ENCODE measurements at places on chromosomes 5 and 9. TPM values are rescaled to one million over a fixed set of nuclear protein-coding genes. Genes with fewer than 3 reads are reported as not detected.

- peaks cover 19% of the 10 kb centered on the region for H3K27me3 ChIP-seq
- no peaks in the 10 kb centered on the region for H3K4me1 ChIP-seq
- H3K4me3 ChIP-seq = no peak overlapping the region
- H3K36me3 ChIP-seq = no peaks in the 10 kb centered on the region
- DNase-seq = no peak
These were observed 43.2 kb downstream of the DAB2IP start for GRCh38 chr9:121694600-121694999.

DNA sequence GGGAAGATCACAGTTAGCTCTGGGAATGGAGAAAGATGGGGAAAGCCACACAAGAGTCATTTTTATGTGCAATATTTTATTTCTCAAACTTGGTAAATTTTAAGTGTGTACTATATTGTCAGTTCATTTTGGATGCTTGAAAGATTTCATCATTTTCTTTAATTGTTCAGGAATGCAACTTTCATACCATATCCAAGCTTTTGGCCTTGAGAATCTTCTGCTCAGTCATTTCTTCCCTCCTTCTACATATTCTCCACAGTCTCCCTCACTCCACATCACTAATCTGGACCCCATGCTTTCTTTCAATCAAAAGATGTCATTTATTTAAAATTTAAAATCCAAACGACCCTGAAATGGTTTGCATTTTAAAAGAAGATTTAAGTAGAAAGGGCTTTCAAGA, 135.4 kb downstream of the FAM114A2 start:
- H3K4me1 ChIP-seq = no peaks in the 10 kb centered on the region
- H3K36me3 ChIP-seq = no peaks in the 10 kb centered on the region
- no peak for DNase-seq

DNA sequence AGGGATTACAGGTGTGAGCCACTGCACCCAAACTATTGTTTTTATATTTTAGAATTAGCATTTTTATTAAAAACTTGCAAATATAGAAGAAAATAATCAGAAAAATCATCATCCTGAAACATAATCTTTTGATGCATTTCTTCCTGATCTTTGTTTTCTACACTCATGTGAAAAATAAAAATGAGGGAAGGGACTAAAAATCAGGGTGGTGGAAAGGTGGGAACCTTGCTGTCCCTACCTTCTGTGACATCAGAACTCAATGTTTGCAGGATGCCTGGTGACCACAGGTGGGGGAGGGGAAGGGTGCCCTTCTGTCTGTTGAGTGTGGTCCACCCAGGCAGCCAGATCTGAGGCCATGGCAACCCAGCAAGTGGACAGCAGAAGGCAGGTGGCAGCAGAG, at the start of gene SMIM23:
Gene SMIM23 (plus strand): TSS at position 301 of the 400 bp plus-strand sequence. CDS start 55 bp downstream, at position 356.
- DNase-seq = no peak
- no peaks in the 10 kb centered on the region for H3K4me1 ChIP-seq
- peaks cover 12% of the 10 kb centered on the region for H3K27me3 ChIP-seq

DNA sequence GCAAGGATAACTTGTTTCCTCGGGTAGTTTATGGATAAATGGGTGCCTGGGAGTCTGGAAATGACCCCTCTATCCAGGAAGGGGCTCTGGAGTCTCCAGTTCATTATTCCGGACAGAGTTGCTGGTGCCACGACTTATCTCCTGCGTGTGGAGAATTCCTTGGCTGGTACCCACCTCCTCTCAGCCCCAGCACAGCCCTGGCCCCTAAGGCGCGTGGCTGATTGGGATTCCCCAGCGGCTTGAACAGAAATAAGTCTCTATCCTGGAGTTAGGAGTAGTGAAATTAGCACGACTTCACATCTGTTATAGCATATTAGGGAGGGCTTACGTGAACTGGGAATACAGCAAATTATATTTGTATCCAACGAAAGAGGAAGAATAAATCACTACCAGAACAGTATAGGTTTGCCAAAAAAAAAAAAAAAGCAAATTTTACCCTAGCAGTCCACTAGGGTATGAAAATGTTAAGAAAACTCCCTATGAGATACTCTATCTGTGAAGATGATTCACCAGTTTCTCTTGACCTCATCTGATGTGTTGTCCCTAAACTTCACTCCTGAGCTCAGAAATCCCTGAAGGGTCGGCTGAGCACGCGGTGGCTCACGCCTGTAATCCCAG, 172.5 kb upstream of the OTULINL start:
- no peak overlapping the region for H3K4me3 ChIP-seq
- no peak for DNase-seq

DNA sequence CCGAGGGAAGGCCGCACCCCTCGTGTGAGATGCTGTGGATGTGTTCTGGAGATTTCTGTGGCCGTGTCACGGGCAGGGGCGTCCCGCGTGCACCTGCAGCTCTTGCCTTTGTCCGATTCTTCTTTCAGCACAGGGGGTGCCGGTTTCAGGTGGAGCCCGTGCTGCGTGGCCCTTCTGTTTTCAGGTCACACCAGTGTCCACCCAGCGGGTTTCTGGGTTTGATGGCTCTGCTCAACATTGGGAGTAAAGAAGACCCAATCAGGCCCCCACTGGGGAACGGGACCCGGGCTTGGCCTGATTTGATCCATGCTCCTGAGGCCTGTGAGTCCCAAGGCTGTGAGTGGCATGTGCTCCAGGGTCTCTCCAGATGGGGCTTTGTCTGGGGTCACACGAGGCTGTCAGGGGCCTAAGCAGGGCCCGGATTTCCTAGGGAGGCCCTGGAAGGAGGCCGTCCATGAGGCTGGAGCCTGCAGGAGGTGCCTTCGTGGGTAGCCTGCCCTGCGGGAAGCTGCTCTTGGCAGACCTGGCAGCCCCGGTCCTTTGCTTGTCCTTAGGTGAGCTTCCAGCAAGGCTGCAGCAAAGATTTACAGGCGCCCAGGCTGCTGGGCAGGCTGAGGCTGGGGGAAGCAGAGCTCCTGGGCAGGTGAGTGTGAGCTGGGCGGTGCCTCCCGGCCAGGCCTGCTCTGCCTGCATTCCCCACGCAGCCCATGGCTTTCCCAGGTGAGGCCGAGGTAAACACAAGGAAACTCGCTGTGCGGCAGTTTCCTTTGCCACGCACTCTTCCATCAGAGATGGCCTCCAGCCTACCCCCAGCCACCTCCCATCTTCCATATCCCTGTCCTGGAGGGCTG, 12.8 kb downstream of the MRPL36 start:
- H3K27ac ChIP-seq = no peak overlapping the region
- DNase-seq = no peak
- no peaks in the 10 kb centered on the region for H3K27me3 ChIP-seq
- no peaks in the 10 kb centered on the region for H3K36me3 ChIP-seq

GRCh38 chr5:40904994-40905306, 4.3 kb upstream of the C7 start:
- DNase-seq = no peak
- H3K4me1 ChIP-seq = no peaks in the 10 kb centered on the region
- no peak overlapping the region for H3K27ac ChIP-seq
- H3K4me3 ChIP-seq = no peak overlapping the region

- peaks cover 8% of the 10 kb centered on the region for H3K27me3 ChIP-seq
- peak overlapping the region; percentile 90 for H3K27ac ChIP-seq
- peak overlapping the region; percentile 46 for H3K4me3 ChIP-seq
- H3K36me3 ChIP-seq = no peaks in the 10 kb centered on the region
- peak; percentile 95 for DNase-seq
- H3K4me1 ChIP-seq = peaks cover 43% of the 10 kb centered on the region
These were observed 31.8 kb downstream of the SEC61B start for GRCh38 chr9:99253772-99254431.

GRCh38 chr5:172630082-172630481, 11.0 kb upstream of the NEURL1B start:
- no peaks in the 10 kb centered on the region for H3K4me1 ChIP-seq
- H3K36me3 ChIP-seq = no peaks in the 10 kb centered on the region
- H3K27me3 ChIP-seq = no peaks in the 10 kb centered on the region
- DNase-seq = no peak
- no peak overlapping the region for H3K4me3 ChIP-seq

DNA sequence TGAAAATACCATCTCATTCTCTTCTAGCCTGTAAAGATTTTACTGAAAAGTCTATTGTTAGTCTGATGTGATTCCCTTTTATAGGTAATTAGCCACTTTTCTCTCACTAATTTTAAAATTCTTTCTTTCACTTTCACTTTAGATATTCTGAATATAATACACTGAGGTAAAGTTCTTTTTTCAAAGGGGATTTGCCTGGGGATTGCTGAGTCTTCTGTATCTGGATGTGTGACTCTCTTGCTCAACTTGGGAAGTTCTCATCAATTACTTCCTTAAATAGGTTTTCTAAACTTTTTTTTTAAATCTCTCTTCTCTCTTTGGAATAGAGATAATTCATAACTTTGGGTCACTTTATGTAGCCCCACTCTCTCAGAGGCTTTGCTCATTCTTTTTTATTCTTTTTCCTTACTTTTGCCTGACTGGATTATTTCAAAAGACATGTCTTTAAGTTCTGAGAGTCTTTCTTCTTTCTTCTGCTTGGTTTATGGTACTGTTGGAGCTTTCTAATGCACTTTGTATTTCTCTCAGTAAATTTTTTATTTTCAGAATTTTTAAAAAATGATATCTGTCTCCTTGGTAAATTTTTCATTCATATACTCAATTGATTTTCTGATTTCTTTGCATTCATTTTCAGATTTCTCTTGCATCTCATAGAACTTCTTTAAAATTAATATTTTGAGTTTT, 55.9 kb upstream of the IL12B start:
- H3K27ac ChIP-seq = no peak overlapping the region
- no peak overlapping the region for H3K4me3 ChIP-seq
- H3K36me3 ChIP-seq = peaks cover 29% of the 10 kb centered on the region

GRCh38 chr9:85871008-85871407, 69.9 kb upstream of the NAA35 start:
- H3K27ac ChIP-seq = no peak overlapping the region
- H3K4me1 ChIP-seq = no peaks in the 10 kb centered on the region
- H3K27me3 ChIP-seq = no peaks in the 10 kb centered on the region
- H3K4me3 ChIP-seq = no peak overlapping the region
- DNase-seq = no peak

GRCh38 chr5:133942614-133943474, 25.6 kb downstream of the C5orf15 start:
- peaks cover 15% of the 10 kb centered on the region for H3K4me1 ChIP-seq
- no peaks in the 10 kb centered on the region for H3K36me3 ChIP-seq
- H3K27me3 ChIP-seq = no peaks in the 10 kb centered on the region
- H3K27ac ChIP-seq = no peak overlapping the region
- no peak for DNase-seq

- no peak overlapping the region for H3K4me3 ChIP-seq
- H3K27me3 ChIP-seq = no peaks in the 10 kb centered on the region
- H3K27ac ChIP-seq = no peak overlapping the region
- peaks cover 44% of the 10 kb centered on the region for H3K4me1 ChIP-seq
These were observed 117.5 kb upstream of the MTAP start for GRCh38 chr9:21684831-21685362.

GRCh38 chr5:38107096-38107495, 151.3 kb upstream of the EGFLAM start:
- no peak overlapping the region for H3K4me3 ChIP-seq
- no peak for DNase-seq
- H3K36me3 ChIP-seq = no peaks in the 10 kb centered on the region
- no peak overlapping the region for H3K27ac ChIP-seq
- peaks cover 2% of the 10 kb centered on the region for H3K27me3 ChIP-seq

DNA sequence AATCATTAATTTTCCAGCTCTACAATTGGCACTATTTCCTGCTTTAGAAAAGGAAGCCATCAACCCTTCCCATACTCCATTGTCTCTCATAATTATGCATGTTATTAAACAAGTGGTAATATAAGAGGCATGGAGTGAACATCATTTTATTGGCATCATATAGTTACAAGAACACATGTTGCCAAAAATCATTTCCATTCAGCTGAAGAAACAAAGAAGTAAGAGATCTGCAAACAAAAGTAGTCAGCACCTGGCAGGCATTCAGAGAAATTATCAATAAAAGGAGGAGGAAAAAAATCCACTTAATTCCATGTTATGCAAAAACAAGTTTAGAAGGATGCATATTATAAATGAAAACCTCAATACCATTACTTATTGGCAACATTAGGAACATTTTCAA, 1208.2 kb upstream of the C9orf72 start:
- no peaks in the 10 kb centered on the region for H3K27me3 ChIP-seq
- no peak for DNase-seq
- no peaks in the 10 kb centered on the region for H3K4me1 ChIP-seq
- H3K36me3 ChIP-seq = no peaks in the 10 kb centered on the region
- no peak overlapping the region for H3K27ac ChIP-seq

DNA sequence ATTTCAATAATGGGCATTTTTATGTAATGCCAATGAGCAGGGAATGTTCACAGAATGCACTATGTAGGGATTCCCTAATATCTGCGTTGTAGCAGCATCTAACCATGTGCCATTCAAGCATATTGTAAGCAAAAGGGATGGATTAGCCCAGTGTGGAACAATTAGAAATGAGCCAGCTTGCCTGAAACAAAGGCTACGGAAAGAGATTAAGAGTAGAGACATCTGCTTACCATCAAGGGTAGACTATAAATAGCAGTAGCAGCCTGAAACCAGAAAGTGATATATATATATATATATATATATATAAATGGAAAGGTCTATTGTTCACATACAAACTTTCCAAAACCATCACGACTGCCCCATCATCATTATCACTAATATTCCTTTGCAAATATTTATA, 31.9 kb upstream of the CEP120 start:
- peaks cover 4% of the 10 kb centered on the region for H3K4me1 ChIP-seq
- H3K36me3 ChIP-seq = no peaks in the 10 kb centered on the region
- H3K27ac ChIP-seq = no peak overlapping the region
- peaks cover 4% of the 10 kb centered on the region for H3K27me3 ChIP-seq

GRCh38 chr9:76255781-76256455, 138.3 kb downstream of the RFK start:
- peaks cover 2% of the 10 kb centered on the region for H3K27me3 ChIP-seq
- no peaks in the 10 kb centered on the region for H3K36me3 ChIP-seq
- H3K4me3 ChIP-seq = no peak overlapping the region
- H3K4me1 ChIP-seq = no peaks in the 10 kb centered on the region

- H3K27ac ChIP-seq = no peak overlapping the region
- H3K27me3 ChIP-seq = no peaks in the 10 kb centered on the region
- no peaks in the 10 kb centered on the region for H3K4me1 ChIP-seq
- no peak overlapping the region for H3K4me3 ChIP-seq
These were observed 467.3 kb upstream of the FTMT start for GRCh38 chr5:121384359-121384758.

GRCh38 chr9:86275962-86276361, 6.4 kb downstream of the ISCA1 start:
- H3K4me3 ChIP-seq = no peak overlapping the region
- peaks cover 31% of the 10 kb centered on the region for H3K4me1 ChIP-seq
- peaks cover 23% of the 10 kb centered on the region for H3K36me3 ChIP-seq
- DNase-seq = no peak
- H3K27me3 ChIP-seq = no peaks in the 10 kb centered on the region
- H3K27ac ChIP-seq = no peak overlapping the region

GRCh38 chr9:77997611-77998284, 33.9 kb downstream of the GNAQ start:
- H3K27me3 ChIP-seq = no peaks in the 10 kb centered on the region
- peaks cover 4% of the 10 kb centered on the region for H3K36me3 ChIP-seq
- no peak overlapping the region for H3K4me3 ChIP-seq

OGN gene
- total RNA-seq = not detected

MELK gene
- 68.4 TPM for total RNA-seq

C5 gene
- total RNA-seq = 2.5 TPM

ISOC1 gene
- total RNA-seq = 25.1 TPM

NXNL2 gene
- total RNA-seq = not detected

SELENOP gene
- not detected for total RNA-seq

TEX48 gene
- total RNA-seq = 1.2 TPM

TMEM252 gene
- total RNA-seq = not detected

COQ4 gene
- 33.0 TPM for total RNA-seq

RNF183 gene
- total RNA-seq = 0.39 TPM

DIRAS2 gene
- not detected for total RNA-seq

RANBP3L gene
- total RNA-seq = not detected

LCN9 gene
- total RNA-seq = not detected

SPATA31D4 gene
- total RNA-seq = not detected

SLCO6A1 gene
- not detected for total RNA-seq
